ENCODE measurements at places on chromosomes 2 and 18. TPM values are rescaled to one million over a fixed set of nuclear protein-coding genes. Genes with fewer than 3 reads are reported as not detected.

MFSD2B gene
- 0.28 TPM for total RNA-seq

EPAS1 gene
- total RNA-seq: 4.2 TPM

SLC4A5 gene
- total RNA-seq: 10.4 TPM

MYL12B gene
- 128 TPM for total RNA-seq

KLHL14 gene
- not detected for total RNA-seq

DNA sequence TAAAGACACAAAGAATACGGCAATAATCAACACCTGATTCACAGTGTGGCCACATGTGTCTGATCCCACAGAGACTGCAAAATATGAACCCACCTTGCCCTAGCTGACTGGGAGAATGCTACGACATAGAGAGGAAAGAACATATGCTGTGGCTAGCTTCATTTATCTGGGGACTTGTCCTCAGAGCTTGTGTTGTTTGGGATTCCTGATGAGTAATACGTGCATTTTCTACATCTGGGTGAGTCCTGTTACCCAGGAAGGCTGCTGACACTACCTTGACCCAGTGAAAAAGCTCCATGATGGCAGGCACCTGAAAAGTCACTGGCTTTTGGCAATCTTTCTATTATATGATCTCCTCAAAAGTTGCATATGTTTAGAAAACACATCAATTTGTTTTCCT lies 427.7 kb upstream of the LYPD1 start:
- no peaks in the 10 kb centered on the region for H3K36me3 ChIP-seq
- no peak for DNase-seq

DNA sequence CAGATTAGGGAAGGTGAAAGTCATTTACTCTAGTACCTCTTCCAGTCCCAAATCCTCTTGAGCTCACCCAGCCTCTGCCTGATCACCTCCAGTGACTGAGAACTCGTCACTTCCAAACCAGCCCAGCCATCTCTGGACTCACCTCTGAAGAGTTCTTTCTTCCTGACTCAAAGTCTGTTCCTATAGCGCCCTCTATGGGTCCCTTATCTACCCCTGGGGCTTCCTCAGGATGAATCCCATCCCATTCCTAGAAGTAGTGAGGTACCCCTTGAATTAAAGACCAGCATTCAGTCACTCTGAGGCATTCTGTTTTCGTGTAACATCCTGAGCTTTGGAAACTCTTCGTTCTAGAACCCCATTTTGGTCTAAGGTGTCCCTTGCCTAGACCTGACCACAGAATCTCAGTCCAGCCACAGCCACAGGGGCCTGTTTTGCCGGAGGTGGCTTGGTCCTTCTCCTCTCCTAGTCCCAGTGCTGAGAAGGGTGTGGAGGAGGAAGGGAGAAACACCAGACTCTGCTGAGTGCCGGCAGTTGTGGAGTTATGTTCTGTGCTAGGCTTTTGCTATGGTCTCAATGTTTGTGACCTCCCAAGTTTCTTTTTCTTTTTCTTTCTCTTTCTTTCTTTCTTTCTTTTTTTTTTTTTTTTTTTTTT lies 32.7 kb downstream of the SIX3 start:
- H3K36me3 ChIP-seq: no peaks in the 10 kb centered on the region
- no peak overlapping the region for H3K4me3 ChIP-seq
- no peak for DNase-seq
- no peaks in the 10 kb centered on the region for H3K27me3 ChIP-seq
- H3K27ac ChIP-seq: no peak overlapping the region

GRCh38 chr2:183063083-183063482 lies 15.5 kb upstream of the DUSP19 start:
- H3K36me3 ChIP-seq: no peaks in the 10 kb centered on the region
- no peak overlapping the region for H3K27ac ChIP-seq
- H3K4me1 ChIP-seq: no peaks in the 10 kb centered on the region
- peaks cover 4% of the 10 kb centered on the region for H3K27me3 ChIP-seq
- DNase-seq: no peak
- H3K4me3 ChIP-seq: no peak overlapping the region

- no peak for DNase-seq
- H3K27me3 ChIP-seq: no peaks in the 10 kb centered on the region
- no peaks in the 10 kb centered on the region for H3K4me1 ChIP-seq
Measured at GRCh38 chr2:122072666-122073065, 317.2 kb downstream of the TSN start.

DNA sequence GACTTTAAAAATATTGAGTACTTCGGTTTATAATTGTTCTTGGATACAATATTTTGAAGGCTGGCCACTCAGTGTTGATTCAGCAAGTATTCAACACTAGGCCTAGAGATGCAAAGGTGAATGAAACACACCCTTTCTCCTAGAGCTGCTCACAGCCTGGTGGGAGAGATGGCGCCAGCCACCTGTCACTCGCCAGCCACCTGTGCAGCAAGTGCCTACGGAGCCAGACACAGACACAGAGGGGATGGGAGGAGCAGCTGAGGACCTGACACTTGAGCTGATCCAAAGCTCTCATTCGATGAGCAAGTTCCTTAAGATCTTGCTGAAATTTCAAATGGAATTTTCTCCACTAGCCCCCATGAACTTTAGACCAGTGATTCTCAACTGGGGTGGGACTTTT lies 151.1 kb upstream of the RIOK3 start:
- H3K4me1 ChIP-seq: no peaks in the 10 kb centered on the region
- H3K4me3 ChIP-seq: no peak overlapping the region
- H3K27me3 ChIP-seq: no peaks in the 10 kb centered on the region
- H3K27ac ChIP-seq: no peak overlapping the region

Data from CD4-positive, alpha-beta T cell (primary cell).